ENCODE measurements at places on chromosomes 4 and X.

GRCh38 chr4:172514801-172515200, 653.8 kb upstream of the GALNT7 start:
- no peak for DNase-seq

GRCh38 chr4:55183926-55184599, 58.7 kb upstream of the KDR start:
- no peak for DNase-seq

DNA sequence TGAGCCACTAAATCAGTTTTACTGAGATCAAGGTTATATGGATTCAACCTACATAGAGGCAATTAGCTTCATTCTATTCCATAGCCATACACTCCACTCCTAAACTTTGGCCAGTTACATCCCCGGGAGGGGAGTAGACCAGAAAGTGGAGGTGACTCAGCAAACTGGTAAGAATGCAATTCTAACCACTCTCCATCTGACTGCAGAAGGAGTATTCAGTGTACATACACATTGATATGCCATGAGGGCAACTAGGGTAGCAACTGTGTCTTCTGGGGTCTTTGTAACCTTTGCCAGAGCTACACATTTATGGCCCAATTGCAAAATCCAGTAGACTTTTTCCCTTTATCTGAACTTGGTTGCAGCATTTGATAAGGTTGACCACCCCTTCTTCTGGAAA, 7.6 kb downstream of the SLC25A43 start:
- DNase-seq, result peak; percentile 68

DNA sequence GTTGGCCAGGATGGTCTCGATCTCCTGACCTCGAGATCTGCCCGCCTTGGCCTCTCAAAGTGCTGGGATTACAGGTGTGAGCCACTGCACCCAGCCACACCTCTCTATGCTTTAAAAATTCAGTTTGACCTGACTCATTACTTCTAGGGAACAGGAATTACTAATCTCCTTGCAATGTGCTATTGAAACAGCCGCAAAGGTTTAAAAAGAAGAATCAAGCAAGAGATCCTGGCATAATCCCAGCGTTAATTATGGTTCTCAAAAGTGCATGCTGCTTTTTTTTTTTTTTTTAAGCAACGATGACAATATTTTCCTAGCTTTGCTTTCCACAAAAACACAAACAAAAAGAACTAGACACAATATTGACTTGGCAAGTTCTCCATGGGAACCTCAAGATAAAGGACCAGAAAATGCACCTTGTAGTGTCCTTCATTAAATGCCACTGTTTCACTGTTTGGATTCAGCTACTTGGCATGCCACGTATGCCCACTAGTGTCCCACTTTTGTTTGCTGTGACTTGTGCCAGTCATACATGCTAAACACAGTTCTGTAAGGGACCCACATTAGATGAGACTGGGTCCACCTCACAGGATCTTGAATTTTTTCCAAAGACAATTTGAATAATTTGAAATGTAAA, 112.6 kb upstream of the PPARGC1A start:
- DNase-seq, result no peak

GRCh38 chrX:9144701-9145241, 110.8 kb upstream of the FAM9B start:
- DNase-seq, result no peak

DNA sequence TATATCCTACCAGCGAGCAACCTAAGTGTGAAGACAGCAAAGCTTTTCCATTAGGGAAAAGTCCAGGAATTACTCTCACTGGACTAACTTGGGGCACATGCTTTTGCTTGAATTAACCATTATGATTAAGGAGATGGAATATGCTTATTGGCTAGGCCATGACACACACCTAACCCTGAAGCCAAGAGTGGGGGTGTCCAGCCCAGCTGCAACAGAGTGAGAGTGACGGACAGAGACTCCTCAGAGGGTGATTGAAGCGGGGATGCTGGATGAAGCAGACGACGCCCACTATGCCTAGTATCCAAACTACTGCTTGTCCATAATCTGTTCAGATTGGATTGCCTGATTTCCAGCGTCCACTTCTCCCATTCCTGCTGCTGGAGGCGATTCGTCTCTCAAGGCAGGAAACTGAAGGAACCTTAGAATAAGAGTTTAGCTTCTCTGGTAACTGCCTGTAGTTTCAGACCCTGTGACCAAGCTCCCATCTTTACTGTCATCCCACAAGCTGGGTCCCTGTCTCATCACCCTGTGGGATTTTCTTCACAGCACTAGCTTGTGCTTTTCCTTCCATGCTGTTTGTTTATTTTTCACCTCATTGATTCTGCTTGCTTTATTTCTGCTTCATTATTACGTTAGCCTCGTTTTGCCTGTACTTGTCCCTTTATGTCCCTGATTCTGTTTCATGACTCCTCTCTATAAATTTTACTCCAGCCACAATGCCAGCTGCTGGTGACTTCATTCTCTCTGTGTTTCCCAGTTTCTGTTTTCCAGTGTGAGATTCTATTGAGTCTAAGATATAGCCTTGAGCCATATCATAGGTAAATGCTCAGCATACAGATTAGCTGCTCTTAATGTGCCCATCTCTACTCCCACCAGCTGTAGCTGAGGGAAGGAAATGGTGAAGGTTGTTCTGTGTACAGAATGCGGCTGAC, 19.0 kb downstream of the FAM47E start:
- DNase-seq, result no peak

DNA sequence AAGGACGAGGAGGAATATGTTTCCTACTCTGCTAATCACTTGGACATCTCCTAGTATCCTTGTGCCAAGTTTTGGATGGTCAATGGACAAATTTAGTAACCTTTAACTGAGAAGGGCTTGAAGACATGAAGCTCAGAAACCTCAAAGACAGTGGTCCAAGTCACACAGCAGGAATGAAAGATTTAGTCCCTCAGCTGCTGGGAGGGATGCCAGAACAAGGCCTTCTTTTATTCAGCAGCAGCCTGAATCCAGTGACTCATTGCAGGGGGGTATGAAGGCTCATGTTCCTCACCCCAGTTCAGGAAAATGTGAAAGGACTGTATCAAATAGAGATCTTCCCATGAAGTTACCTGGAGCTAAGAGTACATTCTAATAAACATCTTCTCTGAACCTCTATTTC, 214.9 kb upstream of the UGT8 start:
- no peak for DNase-seq

DNA sequence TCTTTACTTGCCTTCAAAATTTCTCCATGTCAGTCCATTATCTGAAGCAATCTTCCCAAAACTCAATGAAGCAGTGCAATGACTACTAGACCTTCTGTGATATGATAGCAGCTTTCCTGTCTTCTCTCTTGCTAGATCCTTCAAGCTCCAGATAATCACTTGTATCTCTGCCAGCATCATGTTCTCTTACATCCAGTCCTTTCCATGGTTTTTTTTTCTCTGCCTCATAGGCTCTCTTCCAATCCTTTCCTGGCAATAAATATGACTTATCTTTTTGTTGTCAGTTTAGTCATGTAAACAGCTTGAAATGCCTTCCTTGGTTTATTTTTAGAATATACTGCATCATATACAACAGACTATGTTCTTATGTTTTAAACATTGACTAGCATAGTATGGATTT, 193.5 kb downstream of the CFAP299 start:
- no peak for DNase-seq

GRCh38 chr4:142278171-142278570, 567.9 kb downstream of the INPP4B start:
- no peak for DNase-seq

GRCh38 chr4:1764670-1765069, 28.4 kb upstream of the FGFR3 start:
- no peak for DNase-seq

DNA sequence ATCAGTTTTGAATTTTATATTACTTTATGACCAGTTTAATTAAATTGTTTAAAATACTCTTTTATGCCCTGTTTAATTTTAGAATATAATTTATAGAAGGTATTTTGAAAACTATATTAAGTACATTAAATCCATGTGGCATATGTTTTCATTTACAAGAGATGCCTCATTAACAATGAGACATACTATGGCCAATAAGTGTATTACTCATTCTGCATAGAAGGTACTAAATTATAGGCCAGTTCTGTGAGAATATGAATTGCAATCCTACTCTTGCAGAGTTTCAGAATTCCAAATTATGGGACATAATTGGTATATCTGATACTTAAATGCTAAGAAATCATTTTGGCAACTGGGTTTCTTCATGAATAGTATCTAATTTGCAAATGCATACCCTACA, 951.1 kb downstream of the FAT4 start:
- no peak for DNase-seq

- no peak for DNase-seq
These were observed 222.1 kb downstream of the CAMK2D start for GRCh38 chr4:113539408-113539807.

- peak; percentile 54 for DNase-seq
These were observed 24.6 kb upstream of the GPR50 start for GRCh38 chrX:151151665-151152267.

DNA sequence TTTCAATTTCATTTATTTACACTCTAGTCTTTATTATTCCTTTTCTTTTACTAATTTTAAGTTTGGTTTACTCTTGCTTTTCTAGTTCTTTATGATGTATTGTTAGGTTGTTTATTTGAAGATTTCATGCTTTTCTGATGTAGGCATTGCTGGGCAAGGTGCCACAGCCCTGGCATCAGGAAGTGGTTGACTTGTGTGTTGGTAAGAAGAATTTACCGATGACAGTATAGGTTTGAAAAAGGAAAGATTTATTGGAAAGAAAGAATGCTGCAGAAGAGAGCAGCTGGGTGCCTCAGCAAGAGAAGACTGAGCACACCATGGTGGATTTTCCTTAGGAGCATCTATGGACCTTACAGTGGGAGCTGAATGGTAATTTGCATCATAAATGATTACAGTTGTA, 153.2 kb downstream of the KLF8 start:
- DNase-seq, result no peak

GRCh38 chrX:28988246-28988645, 401.0 kb downstream of the IL1RAPL1 start:
- no peak for DNase-seq

- DNase-seq, result no peak
These were observed 14.1 kb downstream of the GRK4 start for GRCh38 chr4:2977211-2978088.

GRCh38 chr4:152676052-152676854, 3.5 kb downstream of the TMEM154 start:
- DNase-seq, result no peak

GRCh38 chr4:15906020-15906443, 32.5 kb downstream of the FGFBP1 start:
- DNase-seq, result no peak

- DNase-seq, result peak; percentile 62
These were observed 53.8 kb upstream of the TBC1D14 start for GRCh38 chr4:6855692-6856297.

DNA sequence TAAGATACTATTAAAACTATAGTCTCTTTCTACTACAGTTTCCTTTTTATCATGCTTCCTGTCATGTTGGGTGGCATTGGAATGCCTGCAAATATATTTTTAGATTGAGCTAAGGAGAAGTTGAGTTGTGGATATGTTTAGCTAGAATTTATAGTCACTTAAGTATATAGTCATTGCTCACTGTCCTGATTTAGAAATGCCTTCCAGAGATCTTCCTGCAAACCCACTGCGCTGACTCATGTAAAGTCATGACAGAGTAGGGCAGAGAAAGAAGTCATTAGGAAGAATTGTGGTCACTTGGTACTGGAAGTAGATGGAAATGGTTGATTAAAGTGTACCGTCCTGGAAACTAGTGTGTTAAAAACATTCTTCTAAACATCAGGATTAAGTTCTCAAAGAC, 490.3 kb upstream of the PABPC4L start:
- no peak for DNase-seq

GRCh38 chrX:152819732-152820131, 10.8 kb downstream of the CETN2 start:
- DNase-seq, result no peak

DNA sequence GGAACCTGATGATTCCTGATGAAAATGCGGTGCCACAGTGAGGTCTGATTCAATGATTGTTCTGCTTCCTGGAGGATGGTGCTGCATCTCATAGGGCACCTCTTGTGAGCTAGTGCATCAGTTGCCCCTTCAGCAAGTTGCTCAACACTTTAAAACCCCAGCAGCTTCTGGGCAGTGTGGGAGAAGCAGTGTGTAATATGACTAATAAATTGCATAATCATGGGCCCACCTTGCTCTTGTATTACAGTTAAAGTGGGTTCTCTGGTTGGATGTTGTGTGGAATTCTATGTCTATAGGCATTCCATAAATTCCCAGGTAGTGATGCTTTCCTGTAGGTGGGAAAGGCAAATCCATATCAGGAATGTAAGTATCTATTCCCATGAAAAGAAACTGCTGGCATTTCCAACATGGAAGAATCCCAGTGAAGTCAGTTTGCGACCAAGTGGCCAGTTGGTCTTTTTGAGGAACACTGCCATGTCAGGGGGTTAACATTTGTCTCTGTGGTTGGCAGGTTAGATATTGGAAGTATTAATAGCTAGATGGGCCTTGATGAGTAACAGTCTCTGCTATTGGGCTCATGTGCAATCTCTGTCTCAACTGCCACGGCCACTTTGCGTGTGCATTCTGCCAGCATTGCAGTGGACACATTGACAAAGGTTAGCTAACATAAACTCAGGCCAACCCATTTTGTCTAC, 121.1 kb upstream of the OTUD4 start:
- DNase-seq, result no peak

- DNase-seq, result peak; percentile 42
These were observed 3.8 kb upstream of the CITED1 start for GRCh38 chrX:72309297-72310071.

- no peak for DNase-seq
These were observed 7.0 kb upstream of the AKAP17A start for GRCh38 chrX:1584237-1585011.

GRCh38 chr4:683982-684622, 4.8 kb downstream of the SLC49A3 start:
- DNase-seq, result peak; percentile 70

DNA sequence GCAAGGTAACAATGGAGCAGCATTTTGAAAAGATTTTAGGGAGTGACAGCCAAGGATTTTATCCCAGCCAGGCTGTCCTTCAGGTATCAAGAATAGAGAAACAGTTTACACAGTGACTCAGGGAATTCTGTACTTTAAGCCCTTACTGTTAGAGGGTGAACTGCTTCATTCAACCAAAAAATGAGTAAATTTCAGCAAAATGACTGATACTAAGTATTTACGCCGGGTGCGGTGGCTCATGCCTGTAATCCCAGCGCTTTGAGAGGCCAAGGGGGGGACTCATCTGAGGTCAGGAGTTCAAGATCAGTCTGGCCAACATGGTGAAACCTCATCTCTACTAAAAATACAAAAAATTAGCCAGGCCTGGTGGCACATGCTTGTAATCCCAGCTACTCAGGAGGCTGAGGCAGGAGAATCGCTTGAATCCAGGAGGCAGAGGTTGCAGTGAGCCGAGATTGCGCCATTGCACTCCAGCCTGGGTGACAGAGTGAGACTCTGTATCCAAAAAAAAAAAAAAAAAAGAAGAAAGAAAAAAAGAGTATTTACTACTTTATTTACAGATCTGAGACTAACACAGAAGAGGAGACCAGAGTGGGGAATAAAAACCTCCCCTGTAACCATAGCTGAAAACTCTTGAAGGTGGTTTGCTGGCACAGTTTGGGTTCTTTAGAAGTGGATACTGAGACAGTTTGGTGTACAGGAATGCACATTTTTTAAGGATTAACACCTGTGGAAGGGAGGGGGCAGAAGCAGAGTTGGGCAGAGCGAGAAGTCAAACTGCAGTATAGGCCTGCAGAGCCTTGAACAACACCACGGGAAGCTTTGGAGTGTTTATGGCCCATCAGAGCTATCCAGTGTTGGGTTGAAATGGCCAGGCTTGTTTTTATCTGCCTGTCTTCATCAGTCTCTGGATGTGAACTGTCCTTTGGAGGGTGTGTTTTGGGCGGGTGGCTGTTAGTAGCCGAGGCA, 40.5 kb downstream of the TMEM131L start:
- peak; percentile 60 for DNase-seq
